Fibroblast of mammary gland (primary cell): ENCODE measurements at places on chromosomes 13 and 19.

DNA sequence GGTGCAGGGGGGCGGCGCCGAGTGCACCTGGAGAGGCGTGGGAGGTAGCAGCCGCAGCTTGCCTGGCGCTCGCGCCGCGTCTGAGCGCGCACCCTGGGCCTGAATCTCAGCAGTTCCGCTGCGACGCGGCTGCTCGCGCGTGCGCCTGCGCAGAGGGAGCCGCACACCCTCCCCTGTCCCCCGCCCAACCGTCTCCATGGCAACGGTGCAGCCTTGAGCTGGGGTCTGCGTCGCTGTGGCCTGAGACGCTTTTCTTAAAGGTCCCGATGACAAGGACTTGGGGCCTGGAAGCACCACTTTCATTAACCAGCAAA, at the start of gene PNMA8B:
PNMA8B (minus strand) TSS at position 82 of the 314 bp plus-strand sequence. CDS start 402 bp downstream, outside the sequence.
- DNase-seq, result no peak

DNA sequence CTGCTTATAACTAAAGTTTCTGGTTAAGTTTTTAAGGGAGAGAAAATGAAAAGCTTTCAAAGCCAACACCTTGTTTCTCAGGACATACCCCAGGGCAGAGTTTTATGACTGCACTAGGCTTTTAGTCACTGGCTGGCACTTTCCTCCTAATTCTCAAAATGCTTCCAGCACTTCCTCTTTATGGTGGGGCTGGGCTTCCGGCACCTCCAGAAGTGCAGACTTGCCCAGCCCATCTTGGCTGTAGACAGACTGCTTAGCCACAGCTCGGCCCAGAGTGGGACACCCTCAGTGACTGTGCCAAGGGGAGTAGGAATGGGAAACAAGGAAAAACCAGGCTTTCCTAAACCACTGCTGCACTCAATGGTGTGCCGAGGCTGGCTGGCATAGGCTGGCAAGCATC, 23.2 kb upstream of the GTF3A start:
- no peak for DNase-seq

DNA sequence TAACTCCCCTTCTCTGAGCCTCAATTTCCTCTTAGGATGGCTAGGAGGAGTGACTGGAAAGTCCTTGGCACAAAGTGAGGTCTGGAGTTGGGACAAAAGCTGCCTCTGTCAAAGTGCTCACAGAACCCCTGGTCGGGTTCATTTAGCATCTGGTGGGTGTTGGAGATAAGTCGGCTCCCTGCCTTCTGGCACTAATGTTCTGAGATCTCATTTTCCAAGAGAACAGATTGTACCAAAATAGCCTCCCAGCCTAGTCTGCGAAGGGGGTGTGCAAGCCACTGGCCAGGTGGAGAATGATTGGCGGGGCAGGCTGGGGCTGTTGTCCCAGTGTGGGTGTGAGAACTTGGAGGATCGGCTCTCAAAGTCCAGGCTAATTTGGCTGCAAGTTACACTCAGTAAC, 20.7 kb upstream of the NWD1 start:
- DNase-seq, result no peak

DNA sequence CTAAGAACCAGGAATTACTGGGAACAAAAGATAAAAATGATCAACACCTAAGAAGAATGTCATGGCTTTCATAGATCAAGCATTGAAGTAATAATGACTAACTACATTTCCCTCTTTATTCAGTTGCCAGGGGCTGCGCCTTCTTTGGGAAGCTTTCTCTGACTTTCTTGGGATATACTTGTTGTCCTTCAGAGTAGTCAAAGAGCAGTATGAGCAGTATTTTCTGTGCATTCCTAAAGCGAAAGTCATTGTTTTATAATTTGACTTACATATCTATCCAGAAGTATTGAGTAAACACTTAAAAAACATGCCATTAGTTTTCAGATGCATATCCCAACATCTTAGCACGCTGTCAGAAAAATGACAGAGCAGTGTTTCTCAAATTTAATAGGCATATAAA, 2412.4 kb downstream of the PCDH9 start:
- no peak for DNase-seq

- DNase-seq, result no peak
Measured at GRCh38 chr13:94712287-94712811, at the start of gene SOX21. TSS of gene SOX21 (minus strand) at chr13:94712545. CDS start at chr13:94712049, 496 bp downstream.

DNA sequence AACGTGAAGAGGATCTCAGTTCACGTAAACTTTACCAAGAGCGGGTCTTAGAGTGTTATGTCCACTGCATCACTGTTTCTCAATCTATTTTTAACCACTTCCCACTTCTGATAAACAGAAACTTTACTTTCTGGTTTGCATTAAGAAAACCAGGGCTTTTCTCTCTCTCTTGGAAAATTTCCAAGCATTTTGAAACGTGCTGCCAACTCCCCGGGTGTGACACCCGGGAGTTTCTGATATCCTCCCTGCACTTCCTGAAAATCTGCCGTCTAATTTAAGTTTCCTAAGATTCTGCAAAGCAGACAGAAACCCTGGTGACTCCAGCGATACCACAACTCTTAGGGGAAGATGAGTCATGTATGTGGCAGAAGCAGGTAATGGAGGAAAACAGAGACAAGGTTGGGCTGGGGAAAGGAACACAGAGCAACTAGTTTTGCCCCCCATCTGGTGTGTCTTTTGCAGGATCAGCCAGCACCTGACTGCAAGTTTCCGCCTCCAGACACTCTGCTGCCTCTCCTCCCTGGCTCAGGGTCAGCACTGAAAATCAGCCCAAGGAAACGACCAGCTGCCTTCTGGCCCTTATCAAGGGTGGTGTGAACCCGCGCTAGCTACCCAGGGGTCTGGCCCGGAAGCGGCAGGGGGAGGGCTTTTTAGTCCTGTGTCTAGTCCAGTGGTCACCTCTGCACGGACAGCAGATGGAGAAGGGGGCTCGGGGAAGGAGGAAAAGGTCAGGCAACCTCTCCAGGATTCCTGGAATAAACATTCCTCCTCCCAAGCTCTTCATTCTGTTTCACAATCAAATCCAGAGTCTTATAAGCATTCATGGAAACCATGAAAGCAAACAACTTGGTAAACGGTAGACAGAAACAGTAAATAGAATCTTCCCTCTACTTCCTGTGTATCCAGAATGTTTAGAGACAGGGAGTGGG, 11.3 kb upstream of the FFAR2 start:
- peak; percentile 48 for DNase-seq

DNA sequence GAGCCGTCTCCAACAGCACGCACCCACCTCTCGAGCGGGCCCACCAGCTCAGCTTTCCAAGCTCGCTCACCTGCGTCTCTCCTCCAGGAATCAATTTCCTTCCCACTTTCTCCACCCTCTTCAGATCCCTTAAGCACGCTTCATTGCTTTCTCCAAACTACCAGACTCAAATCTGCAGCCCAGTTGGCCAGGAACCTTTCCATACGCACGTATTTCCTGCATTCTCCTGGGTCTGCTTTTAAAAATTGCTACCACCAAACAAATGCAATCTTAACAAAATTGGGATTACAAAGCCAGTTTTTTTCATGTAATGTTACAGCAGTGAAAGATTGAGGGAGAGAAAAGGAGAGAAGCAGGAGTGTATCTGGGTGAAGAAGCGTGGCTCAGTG, 1.5 kb downstream of the ENOX1 start:
- DNase-seq, result no peak

DNA sequence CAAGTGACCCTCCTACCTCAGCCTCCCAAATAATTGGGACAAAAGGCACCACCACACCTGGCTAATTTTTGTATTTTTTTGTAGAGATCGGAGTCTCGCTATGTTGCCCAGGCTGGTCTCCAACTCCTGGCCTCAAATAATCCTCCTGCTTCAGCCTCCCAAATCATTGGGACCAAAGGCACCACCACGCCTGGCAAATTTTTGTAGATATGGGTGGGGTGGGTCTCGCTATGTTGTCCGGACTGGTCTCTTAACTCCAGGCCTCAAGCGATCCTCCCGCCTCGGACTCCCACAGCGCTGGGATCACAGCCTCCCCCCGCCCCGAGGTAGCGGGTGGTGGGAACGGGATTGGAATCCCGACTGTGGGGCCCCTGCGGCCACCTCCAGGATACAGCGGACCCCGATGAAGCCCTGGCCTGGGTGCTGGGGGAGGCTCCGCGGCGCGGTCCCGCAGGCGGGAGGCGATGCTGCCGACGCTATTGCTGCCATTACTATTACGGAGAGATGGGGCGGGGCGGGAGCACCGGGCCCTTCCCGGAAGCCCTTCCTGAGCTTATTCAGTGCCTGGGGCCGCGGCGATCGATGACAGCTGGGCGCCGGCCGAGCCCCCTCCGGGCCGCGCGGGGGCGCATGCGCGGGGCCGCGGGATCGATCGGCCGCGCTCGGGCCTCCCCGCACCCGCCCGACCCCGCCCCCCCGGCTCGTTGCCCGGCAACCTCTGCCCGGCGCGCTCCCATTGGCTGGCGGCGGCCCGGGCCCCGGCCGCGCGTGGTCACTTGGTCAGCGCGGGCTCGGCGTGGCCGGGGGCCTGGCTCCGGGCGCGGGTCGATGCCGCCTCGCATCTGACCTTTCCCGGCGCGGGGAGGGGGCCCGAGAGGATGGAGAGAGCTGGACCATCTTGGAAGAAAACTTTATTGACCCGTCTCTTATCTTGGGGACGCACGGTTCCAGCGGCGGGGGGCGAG, 27.9 kb upstream of the ONECUT3 start:
- DNase-seq, result peak; percentile 24

GRCh38 chr13:27928805-27929753, 9.3 kb downstream of the PDX1 start:
- no peak for DNase-seq

- DNase-seq, result peak; percentile 31
Measured at GRCh38 chr13:50437252-50437651, 406.2 kb downstream of the DLEU7 start.

GRCh38 chr19:40284501-40285352, at the start of gene AKT2:
TSS of gene AKT2 (minus strand) at chr19:40285345. CDS start at chr19:40265267, 20,078 bp downstream.
- DNase-seq, result peak; percentile 48

GRCh38 chr19:55601084-55601483, 996 bp downstream of the ZNF524 start:
- DNase-seq, result no peak

- DNase-seq, result peak; percentile 13
Measured at GRCh38 chr19:37227996-37228395, 10.0 kb downstream of the ZNF383 start.

DNA sequence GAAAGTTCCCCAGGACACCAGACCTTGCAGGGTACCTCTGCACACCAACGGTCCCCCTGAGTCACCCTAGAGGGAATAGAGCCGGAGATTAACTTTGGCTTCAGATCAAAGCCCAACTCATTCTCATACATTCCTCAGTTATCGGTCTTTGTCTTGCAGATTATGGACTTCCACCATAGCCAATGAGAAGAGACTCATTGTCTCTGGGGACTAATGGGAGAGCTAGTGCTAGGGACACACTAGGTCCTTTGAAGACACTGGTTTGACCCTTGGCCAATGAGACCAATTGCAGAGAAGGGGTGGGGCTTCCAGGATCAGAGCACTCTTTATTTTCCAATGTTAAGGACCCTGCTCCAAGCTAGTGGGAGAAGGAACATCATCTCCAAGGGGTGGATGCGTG, 6.1 kb downstream of the KLK7 start:
- DNase-seq, result no peak

- peak; percentile 55 for DNase-seq
Measured at GRCh38 chr13:46586751-46587514, 34.0 kb downstream of the LRCH1 start.

DNA sequence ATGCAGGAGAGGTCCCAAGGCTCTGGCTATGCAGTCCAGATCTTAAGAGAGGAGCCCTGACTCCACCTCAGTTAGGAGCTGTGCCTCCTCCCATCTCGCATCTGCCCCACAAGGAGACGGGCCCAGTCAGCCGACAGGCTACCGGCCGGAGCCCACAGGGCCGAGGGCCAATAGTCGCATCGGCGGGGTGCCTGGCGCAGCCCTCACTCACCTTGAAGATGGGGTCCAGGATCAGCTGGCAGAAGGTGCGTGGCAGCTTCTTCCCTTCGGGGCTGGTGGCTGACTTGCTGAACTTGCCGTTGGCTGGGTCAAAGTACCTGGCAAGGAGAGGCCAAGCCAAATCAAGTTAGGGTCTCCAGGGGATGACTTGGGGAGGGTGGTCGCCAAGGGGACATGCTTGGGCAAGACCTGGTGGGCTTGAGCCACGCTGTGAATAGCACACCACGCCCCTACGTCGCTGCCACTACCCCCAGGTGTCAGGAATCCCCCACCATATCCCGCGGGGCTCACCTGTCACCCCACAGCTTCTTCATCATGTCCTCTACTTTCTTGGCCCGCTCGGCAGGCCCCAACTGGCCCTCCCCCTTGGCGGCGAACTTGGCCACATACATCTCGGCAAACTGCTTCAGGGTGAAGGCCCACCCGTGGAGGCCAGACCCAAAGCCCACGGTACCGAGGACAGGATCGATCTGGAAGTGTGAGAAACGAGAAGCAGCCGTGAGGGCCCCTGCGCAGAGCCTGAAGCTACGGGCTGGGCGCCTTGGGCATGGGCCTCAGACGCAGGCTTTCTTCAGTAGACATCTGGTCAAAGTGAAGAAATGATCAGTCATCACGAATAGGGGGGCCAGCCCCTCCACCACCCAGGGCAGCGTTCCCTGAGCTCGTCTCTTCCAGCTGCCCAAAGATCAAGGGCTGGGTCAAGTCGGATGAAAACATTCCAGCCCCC, 3.3 kb downstream of the EEF2 start:
- no peak for DNase-seq

DNA sequence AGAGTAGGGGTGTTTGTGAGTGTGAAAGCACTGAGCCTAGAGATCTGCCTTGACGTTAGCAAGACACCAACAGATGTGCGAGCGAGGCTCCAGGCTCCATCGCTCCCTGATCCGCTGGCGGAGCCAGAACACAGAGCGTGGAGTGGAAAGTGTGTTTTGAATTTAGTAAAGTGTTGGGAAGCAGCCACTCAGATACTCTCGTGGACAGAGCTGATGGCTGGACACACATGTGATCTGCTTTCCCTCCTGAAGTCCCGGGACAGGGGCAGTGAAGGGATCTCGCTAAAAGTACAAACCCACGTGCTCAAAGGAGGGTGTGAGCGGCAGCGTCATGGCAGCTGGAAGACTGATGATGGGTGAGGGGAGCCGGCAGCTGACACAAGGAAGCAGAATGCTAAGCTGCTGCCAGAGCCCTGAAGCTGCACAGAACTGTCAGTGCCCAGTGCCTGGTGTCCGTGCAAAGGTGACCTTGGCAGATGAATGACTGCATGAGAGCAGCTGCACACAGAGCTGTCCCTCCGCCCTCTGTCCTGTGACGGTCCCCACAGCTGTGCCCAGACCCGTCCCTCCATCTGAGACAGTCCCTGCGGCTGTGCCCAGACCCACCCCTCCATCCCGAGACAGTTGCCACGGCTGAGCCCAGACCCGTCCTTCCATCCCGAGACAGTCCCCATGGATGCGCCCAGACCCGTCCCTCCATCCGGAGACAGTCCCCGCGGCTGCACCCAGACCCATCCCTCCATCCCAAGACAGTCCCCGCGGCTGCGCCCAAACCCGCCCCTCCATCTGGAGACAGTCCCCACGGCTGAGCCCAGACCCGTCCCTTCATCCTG, 29.6 kb upstream of the TMEM255B start:
- peak; percentile 32 for DNase-seq

GRCh38 chr19:44939668-44940067, 2.4 kb upstream of the APOC4 start:
- DNase-seq, result peak; percentile 30

- DNase-seq, result no peak
Measured at GRCh38 chr19:11232555-11232954, 6.9 kb upstream of the ANGPTL8 start.
